Fibroblast of skin of scalp (primary cell): ENCODE measurements at places on chromosomes 7 and 10.

DNA sequence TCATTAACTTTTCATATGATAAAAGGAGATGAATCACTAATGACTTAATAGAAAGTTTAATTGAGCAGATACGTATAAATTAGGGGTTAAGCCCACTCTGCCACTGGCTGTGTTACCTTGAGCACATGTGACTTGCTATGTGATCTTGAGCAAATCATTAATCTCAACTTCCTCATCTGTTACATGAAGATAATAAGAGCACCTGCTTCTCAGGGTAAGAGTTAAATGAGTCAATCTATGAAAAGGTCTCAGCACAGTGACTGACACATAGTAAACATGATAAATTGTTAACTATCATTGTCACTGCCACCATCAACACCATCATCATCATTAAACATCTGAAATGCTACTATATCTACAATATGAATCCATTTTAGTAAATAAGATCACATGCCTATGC lies 110.8 kb downstream of the TPK1 start:
- no peak for DNase-seq

DNA sequence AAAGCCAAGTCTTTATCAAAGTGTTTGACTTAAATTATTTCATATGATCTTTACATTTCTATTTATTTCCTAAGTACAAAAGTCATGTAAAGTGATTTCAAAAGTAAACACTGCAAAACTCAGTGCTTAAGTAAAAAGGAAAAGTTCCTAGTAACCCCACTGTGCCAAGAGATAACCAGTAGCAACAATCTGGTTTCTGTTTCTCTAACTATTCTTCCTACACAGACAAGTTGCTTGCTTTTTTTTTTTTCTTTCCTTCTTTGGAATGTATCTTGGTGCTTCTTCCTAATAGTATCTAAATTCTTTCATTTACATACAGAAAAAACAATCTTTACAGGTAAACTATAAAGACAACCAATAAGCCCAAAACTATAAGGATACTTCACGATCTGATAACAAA lies 3.1 kb downstream of the JCAD start:
- no peak for DNase-seq

DNA sequence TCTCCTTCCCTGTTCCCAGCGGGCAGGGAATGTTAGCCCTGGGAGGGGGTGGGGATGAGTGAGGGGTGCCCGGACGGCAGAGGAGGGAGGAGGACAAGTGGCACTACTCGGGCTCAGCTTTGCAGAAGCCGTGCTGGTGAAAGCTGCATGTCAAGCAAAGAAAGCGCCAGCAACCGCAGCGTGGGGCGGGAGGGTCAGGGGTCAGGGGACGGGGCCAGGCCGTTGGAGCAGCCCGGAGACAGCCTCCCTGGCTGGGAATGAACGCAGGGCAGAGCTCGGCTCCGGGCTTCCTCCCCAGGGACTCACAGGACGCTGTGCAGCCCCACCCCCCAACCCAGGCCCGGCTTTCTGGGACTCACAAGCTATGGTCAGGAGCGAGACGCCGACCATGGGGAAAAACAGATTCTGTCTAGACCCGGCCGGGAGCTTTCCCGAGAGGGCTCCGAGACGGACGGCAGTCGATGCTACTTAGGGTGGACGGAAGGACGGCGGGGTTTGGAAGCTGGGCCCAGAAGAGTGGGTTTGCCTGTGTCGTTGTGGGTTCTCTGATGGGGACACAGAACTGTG lies 113.4 kb downstream of the VIPR2 start:
- no peak for DNase-seq

GRCh38 chr7:18529239-18529638 lies 33.7 kb downstream of the HDAC9 start:
- no peak for DNase-seq

- peak; percentile 44 for DNase-seq
Observed at GRCh38 chr7:85004402-85004801, 182.5 kb downstream of the SEMA3D start.

DNA sequence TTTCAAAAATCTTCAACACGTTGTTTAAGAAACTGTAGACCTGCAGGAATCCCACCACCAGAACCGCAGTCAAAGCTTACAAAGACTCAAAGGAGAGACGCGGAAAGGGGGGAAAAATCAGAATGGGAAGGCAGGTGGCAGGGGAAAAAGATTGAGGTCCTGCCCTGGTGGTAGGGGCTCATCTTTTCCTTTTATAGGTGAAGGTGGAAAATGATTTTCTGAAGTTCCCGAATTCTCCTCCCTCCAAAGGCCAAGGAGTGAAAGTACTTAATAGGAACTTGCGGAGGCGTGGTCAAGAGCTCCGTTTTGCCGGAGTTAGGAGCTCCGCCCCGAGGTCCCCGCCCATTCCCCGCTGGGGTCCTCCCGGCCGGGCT lies 724 bp downstream of the BBIP1 start:
- peak; percentile 97 for DNase-seq

- no peak for DNase-seq
Observed at GRCh38 chr10:67327626-67328535, 368.1 kb downstream of the CTNNA3 start.

DNA sequence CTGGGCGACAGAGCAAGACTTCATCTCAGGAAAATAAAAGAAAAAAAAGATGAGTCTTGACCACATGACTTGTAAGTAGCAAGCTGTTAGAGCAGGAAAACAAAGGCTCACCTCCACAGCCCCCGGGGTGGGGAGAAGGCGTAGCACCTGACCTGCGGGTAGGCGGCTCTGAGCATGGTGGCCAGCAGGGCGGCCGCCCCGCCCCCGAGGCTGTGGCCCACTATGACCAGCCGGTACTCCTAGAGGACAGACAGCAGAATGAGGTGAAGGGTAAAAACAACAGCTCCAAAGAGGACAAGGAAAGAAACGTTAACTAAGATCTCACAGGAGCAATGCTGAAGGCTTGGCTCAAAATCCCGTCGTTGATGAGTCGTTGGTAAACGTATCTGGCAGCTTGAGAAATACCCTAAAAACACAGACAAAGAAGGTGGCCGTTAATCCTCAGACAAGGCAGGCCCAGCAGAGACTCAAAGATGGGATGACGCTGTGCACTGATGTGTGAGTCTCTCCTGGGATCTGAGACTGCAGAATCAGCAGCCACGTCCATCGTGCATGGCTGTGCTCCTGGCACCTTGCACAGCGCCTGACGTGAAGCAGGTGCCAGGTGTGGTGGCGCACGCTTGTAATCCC lies 31.1 kb downstream of the DAGLB start:
- no peak for DNase-seq

DNA sequence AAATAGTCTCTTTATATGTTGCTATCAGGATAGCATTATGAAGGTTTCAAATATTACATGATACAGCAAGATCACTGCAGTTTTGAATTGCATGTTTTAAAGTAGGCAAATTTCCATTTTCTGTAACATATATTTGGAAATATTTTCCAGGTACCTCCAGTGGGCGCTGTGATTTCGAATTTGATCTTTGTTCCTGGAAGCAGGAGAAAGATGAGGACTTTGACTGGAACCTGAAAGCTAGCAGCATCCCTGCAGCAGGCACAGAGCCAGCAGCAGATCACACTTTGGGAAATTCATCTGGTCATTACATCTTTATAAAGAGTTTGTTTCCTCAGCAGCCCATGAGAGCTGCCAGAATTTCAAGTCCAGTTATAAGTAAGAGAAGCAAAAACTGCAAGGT lies 299.0 kb downstream of the MALRD1 start:
- no peak for DNase-seq

DNA sequence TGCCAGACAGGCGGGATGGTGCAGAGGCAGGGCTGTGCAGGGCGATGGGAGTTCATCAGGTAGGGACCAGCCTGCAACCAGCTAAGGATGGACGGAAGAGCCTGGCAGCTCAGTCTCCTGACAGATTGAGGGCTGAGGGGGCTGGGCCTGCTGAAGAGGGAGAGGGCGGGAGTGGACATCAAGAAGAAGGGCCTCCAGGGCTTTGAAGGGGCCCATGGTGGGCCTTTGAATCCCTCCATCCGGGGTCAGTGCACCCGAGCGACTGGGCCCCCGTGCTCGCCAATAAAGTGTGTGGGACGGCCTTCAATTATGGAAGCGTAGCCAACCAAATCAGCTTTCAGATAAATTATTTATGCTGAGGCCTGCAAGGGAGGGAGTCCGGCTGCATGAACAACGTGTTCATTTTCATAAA lies 431.2 kb downstream of the RPS24 start:
- DNase-seq: no peak

DNA sequence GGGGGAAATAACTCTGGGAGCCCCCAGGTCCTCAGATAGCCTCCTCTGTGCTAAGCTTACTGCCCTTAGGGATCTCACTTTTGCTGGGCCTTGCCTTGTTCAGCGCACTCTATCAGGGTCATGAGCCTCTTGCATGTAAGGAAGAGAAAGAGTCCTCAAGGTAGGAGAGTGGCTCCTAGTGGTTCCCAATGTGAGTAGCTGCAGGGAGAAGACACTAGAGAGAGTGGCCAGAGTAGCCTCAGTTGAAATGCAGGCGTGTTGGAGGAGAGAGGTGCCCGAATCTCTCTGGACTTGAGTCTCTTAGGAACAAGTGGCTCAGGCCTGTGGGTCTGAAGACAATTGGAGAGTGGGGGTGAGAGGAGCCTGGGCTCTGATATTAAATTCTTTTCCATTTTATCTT lies 94.3 kb upstream of the SORCS3 start:
- DNase-seq: no peak

- no peak for DNase-seq
Observed at GRCh38 chr7:115435178-115435577, 513.3 kb downstream of the MDFIC start.

GRCh38 chr7:142632271-142633134 lies 116.8 kb upstream of the PRSS1 start:
- peak; percentile 62 for DNase-seq

- DNase-seq: peak; percentile 50
Observed at GRCh38 chr7:5767066-5767465, 14.4 kb downstream of the RNF216 start.

- no peak for DNase-seq
Observed at GRCh38 chr10:15254808-15255648, 86.5 kb upstream of the NMT2 start.

- DNase-seq: no peak
Observed at GRCh38 chr10:131532291-131532690, 220.8 kb upstream of the TCERG1L start.

- no peak for DNase-seq
Observed at GRCh38 chr10:62699148-62699547, 105.4 kb upstream of the ADO start.

DNA sequence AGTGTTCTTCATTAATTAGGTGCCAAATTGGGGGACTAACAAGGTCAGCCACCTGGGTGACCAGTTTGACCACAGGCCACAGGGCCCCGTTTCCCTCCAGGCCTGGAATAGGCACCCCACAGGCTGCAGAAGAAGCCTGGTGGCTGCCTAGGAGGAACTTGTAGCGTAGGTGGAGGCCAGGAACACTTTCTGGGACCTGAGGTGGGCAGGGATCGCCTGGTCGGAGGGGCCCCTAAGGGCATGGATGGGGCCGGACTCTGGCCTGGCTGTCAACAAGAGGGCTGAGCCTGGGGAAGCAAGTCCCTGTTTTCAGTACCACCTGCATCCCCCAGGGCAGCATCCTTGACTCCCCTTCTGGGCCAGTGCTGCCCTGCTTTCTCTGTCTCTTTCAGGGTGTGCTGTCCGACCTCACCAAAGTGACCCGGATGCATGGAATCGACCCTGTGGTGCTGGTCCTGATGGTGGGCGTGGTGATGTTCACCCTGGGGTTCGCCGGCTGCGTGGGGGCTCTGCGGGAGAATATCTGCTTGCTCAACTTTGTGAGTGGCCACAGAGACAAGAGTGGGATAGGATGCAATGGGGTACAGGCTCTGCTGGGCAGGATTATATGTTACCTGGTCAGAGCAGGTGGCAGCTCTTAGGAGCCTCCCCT lies 30.7 kb upstream of the SH2D4B start:
- DNase-seq: no peak

DNA sequence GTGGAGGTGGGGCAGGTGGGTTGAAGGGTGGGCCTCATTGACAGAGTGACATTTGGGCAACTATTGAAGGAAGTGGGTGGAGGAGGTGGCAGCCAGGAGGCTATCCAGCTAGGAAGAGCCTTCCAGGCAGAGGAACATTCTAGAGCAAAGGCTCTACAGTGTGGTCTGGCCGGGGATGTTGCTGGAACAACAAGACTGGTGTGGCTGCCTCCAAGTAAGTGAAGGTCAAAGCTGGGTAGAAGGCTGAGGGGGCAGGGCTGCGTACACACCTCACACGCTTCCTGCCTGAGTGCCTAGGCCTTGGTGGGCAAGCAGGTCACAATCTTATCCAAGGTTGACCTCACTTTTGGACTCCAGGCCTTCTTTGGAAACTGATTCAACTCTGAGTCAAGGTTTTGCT lies 6.6 kb downstream of the CPA1 start:
- DNase-seq: no peak

GRCh38 chr7:2979201-2979631 lies 64.5 kb downstream of the CARD11 start:
- DNase-seq: no peak

DNA sequence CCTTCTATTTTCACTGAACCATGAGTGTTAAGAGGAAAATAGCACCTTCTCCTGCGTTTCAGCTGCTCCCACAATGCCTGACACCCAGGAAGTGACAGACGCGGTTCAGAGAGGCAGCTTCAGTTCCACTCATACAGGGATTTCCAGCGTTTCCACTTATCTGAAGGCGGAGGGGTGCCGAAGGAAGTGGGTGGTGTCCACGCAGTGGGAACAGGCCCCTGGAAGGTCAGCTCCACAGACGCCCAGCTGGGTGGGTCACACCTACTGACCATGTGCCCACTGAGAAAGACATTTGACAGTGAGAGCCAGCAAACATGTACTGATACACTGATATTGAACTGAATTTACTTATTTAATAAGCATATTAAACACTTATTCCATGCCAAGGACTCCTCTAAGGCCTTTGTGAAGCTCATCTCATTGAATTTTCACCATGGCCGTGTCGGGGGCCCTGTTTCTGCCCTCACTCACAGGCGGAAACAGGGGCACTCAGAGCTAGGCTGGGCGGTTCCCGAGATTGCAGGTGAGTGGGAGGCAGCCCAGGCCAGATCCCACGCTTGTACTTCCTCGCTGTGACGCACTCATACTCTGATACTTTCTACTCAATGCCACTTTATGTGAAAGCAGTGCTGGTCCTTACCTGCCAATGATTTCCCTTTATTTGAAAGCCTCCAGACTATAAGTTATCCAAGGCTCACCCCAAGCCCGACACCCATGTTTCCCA lies 96.8 kb downstream of the TCERG1L start:
- no peak for DNase-seq
